ENCODE measurements at places on chromosomes 16 and 17.
A peak's percentile ranks its signal among the peaks of the same experiment; 100 is the strongest.

- DNase-seq: no peak
Observed at GRCh38 chr17:773016-773415, 9.1 kb downstream of the GLOD4 start.

DNA sequence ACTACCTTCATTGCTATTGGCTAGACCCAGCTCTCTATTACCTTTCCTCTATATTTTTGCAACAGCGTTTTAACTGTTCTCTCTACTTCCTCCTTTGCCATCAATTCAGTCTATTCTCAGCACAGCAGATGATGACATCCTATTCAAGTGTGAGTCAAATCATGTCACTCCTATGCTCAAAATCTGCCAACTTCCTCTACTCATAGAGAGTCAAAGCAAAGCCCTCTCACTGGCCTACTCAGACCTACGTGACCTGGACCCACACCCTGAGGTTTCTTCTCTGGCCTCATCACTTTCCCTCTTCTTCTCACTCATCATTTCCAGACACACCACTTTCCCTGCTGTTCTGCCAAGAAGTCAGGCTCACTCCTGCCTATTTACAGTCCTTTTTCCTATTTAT is 289.0 kb upstream of the AXIN2 start:
- no peak for DNase-seq

DNA sequence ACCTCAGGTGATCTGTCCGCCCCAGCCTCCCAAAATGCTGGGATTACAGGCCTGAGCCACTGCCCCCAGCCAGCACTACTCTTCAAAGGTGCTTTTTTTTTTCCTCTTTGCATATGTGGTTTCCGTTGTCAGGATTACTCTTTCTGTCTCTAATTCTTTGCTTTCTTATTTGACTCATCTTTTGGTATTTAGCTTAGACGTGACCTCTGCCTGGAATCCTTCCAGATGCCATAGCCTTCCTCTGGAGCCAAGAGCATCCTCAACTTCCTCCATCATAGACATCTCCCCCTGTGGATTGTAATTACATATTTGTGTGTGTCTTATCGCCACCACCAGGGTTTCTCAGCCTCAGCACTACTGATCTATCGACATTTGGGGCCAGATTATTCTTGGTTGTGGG is 84.4 kb upstream of the XYLT1 start:
- DNase-seq: no peak

DNA sequence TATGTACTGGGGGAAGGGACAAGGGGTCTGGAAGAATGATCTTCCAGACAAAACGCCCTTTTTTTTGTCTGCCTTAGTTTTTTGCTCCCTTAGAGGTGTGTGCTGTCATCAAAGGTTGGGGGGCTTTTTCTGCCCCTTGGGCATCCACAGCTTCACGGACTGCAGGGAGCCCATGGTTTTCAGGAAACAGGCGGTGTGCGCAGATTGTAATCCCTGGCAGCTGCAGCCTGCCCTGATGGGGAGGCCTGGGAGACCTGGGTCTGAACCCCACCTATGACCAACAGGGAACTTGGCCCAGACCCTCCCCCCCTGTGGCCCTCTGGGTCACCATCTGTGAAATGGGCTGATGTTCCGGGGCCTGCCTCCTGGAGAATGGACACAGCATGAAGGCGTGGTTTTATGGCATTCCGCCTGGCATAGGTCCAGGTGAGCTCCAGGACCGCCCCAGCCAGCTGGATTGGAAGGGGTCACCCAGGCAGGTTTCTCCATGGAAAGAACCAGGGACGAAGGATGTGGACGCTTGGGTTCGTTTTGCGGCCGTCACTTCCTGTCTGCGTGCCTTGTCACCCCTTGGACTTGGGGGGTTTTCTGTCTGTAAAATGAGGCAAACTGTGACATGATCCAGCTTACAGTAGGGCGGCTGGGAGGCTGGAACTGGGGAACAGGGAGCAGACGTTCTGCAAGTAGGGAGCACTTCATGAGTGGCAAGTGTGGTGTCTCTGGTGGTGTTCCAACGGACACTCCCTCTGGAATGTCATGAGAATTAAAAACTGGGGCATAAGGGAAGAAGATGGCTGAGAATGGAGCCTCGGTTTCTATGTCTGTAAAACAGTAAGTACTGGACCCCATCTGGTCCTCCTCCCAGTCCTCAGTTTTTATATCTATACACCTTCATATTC is 1.5 kb downstream of the CPNE2 start:
- no peak for DNase-seq

GRCh38 chr17:75105126-75106080 is 4.4 kb upstream of the ARMC7 start:
- DNase-seq: no peak

GRCh38 chr17:21674242-21674731 is 18.0 kb upstream of the KCNJ18 start:
- no peak for DNase-seq

- DNase-seq: no peak
Observed at GRCh38 chr17:74749279-74750038, 1.0 kb downstream of the NHERF1 start.

- peak; percentile 45 for DNase-seq
Observed at GRCh38 chr16:83995754-83996153, 27.7 kb downstream of the NECAB2 start.

GRCh38 chr16:23615805-23616204 is 19.7 kb upstream of the NDUFAB1 start:
- DNase-seq: no peak

DNA sequence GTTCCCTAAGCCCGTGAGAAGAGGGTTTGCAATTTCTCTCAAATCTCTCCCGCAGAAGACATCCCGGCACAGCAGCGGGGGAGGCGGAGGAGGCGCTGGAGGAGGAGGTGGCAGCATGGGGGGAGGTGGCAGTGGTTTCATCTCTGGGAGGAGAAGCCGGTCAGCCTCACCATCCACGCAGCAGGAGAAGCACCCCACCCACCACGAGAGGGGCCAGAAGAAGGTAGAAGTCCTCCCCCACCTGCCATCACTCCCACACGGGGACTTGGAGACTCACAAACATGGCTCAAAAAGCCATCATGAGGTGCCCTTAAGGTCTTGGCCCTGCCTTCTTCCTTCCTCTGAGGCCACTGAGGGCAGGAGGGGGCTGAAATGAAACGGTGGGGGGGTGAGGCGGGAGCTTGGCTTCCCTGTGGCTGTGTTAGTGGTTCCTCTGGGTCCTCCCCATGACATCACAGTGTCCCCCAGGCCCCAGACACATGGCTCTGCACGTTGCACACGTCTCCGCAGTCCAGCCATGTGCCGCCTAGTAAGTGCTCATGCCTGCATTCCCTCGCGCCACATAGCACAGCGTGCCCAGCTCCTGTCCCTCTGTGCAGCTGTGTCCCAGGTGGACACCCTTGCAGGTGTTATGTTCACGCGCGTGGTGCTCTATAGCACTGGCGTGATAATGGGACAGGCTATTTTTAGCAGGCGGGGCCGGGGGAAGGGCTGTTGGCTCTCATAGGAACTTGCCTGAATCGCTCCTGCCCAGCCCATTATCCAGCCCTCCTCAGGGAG is 6.9 kb downstream of the MLLT6 start:
- DNase-seq: no peak

DNA sequence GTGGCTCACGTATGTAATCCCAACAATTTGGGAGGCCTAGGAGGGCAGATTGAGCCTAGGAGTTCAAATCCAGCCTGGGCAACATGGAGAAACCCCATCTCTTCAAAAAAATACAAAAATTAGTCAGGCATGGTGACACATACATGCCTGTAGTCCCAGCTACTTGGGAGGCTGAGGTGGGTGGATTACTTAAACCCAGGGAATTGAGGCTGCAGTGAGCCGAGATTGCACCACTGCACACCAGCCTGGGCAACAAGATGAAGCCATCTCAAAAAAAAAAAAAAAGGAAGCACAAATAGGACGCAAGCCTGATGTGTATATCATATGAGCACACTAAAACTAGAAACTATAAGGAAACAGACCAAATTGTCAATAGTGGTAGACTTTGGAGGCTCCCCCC is 17.1 kb upstream of the FLCN start:
- no peak for DNase-seq

- no peak for DNase-seq
Observed at GRCh38 chr17:80742091-80742490, 197.5 kb downstream of the RPTOR start.

DNA sequence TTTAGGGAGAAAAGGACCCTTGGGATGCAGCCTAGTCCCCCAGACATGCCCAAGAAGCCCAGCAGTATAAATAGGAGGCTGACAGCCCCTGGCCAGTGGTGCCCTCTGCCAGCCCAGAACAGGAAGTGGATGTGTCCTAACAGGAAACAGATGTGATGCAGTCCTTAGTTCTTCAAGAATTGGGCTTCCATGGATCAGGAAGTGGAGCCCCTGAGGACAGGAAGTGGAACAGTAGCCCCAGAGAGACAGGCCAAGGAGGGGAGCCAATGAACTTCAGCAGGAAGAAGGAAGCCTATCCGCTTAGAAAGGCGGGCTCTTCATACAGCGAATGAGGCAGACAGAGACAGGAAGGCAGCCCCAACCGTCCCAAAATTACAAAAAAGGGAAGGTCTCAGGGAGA is 7.2 kb downstream of the CTF1 start:
- no peak for DNase-seq

GRCh38 chr17:76623271-76624146 is 20.0 kb downstream of the ST6GALNAC1 start:
- DNase-seq: peak; percentile 22

- DNase-seq: no peak
Observed at GRCh38 chr16:89423681-89424260, 66.6 kb downstream of the ANKRD11 start.

- no peak for DNase-seq
Observed at GRCh38 chr16:88062341-88063210, 111.3 kb downstream of the BANP start.

DNA sequence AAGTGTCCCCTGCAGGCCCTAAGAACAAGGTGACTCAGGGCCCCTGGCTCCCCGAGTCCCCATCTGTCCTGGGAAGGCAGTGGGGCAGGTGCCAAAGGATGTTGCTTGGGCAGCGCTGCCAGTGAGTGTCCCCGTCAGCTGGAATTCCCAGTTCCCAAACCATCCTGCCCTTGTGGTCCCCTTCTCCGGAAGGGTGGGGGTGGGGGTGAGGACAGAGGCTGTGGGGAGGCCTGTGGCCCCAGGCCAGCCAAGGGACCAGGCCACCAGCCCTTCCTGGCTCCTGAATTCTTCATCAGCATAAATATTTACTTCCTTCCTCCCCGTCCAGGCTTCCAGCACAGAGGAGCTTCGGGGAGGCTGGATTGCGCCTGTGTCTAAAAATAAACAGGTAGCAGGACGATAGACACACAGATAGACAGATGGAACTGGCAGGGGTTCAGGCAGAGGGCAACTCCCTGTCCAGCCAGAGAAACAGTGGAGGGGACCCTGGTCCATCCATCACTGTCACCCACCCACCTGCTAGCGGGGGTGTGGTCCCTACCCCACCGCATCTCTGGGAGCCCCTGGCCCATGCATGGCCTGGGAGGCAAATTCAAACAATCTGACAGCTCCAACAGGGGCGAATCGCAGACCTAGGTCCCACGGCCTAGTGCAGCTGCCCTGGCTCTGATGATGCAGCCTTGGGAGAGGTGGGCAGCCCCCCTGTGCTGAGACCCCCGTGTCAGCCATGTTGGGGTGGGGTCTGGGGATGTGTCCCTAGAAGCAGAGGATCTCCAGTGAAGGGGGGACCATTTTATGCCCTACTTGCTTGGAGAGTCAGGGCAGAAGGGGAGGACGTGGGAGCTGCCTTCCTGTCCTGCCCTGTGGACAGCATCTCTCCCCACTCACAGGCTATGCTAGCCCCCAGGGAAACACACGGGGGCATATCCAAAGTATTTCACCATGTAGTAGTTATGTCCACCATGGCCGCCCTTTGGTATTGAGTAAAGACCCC is 13.2 kb downstream of the GLIS2 start:
- DNase-seq: no peak

DNA sequence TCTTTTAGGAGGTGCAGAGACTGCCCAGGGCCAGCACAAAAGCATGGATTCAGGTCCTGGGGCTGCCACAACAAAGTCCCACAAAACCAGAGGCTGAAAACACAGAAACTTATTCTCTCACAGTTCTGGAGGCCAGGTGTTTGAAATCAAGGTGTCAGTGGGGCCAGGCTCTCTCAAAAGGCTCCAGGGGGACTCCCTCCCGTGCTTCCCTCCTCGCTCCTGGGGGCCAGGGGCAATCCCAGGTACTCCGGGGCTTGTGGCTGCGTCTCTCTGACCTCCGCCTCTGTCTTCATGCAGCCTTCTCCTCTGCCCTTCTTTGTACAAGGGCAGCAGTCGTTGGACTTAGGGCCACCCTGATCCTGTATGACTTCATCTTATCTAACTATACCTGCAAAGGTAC is 8.3 kb upstream of the RBFOX3 start:
- DNase-seq: no peak

- no peak for DNase-seq
Observed at GRCh38 chr17:13346996-13347762, 254.6 kb downstream of the HS3ST3A1 start.

- DNase-seq: no peak
Observed at GRCh38 chr16:72905581-72905980, 142.3 kb downstream of the ZFHX3 start.

DNA sequence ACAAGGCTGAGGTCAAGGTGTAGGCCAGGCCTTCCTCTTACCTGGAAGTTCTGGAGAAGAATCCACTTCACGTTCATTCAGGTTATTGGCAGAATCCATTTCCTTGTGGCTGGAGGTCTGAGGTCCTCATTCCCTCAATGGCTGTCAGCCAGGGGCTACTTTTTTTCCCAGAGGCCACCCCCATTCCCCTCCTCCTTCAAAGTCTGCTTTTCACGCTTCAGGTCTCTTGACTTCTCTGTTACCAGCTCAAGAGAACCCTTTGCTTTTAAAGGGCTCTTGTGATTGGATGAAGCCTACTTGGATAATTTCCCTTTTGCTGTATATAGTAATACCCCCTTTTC is 55.1 kb upstream of the LGALS9 start:
- no peak for DNase-seq

DNA sequence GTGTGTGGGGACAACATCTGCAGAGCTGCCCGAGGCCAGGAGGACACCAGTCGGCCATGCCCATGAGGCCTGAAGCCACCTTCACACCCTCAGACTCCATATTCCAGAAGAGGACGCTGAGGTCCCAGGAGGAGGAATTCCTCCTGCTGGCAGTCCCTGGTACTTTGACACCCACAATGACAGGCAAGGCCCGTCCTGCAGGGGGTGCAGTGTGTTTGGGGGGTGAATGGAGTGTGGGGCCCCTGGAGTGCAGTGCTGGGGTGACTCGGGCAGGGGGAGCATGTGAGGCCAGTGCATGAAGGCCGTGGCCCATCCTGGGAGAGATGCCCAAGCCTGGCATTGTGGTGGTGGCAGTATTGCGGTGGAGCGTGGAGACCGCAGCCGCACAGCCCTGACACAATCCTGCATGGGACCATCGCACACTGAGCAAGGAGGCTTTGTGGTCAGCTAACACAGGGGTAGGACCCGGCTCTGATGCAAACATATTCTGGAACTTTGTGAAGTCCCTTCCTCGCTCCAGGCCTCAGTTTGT is 52.2 kb downstream of the ZDHHC7 start:
- no peak for DNase-seq

DNA sequence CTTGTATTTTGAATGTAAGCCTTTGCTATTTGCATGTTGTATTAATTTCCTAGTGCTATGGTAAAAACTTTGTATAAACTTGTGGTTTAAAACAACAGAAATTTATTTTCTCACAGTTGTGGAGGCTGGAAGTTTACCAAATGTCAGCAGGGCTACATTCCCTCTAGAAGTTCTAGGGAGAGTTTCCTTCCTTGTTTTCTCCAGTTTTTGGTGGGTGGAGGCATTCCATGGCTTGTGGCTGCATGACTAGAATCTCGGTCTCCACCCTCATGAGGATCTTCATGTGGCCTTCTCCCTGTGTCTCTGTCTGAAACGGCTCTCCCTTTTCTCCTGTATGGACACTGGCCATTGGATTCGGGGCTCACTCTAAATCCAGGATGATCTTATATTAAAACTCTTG is 482.2 kb upstream of the GOT2 start:
- DNase-seq: no peak
